ENCODE measurements at places on chromosomes 4 and X. TPM values are rescaled to one million over a fixed set of nuclear protein-coding genes. Genes with fewer than 3 reads are reported as not detected.

DNA sequence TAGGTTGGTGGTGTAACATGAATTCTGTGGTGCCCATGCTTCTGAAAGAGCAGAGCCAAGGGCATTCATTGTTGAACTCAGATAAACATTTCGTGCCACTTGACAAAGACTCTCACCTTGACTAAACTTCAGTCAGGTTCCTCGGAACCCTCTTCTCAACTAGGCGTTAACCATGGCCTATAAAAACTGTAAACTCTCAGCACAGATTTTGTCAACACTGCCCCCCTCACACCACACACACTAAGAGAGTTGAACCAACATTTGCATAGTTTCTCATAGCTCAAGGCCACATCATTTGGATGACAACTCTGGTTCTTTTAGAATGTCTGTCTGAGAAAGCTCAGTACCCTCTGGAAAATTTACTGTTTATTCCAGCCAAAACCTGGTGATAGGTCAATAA lies 28.1 kb downstream of the CASP6 start:
- H3K27me3 ChIP-seq: no peaks in the 10 kb centered on the region
- no peak overlapping the region for H3K4me3 ChIP-seq
- H3K4me1 ChIP-seq: no peaks in the 10 kb centered on the region
- no peaks in the 10 kb centered on the region for H3K36me3 ChIP-seq

The SLC4A4 gene
- total RNA-seq: 16.8 TPM

DNA sequence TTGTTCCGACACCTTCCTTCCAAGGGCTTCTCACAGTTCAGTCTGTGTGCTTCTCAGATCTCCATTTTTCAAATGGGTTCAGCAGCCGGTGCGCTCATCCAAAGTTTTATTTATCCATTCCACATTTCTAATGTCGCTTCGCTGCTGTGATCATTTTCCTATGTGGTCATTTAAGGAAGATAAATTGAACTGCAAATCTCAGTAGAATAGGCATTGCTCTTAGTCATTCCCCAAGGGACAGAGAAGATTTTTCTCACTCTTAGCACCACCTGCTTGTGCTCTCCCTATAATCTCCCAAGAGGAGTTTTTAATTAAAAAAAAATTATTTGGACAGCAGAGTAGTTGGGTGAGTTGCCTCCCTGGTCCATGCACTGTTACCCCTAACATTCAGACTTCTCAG lies 278.9 kb upstream of the GATB start:
- H3K27ac ChIP-seq: no peak overlapping the region
- H3K27me3 ChIP-seq: peaks cover 2% of the 10 kb centered on the region
- peak; percentile 44 for DNase-seq
- H3K4me3 ChIP-seq: no peak overlapping the region
- H3K4me1 ChIP-seq: peaks cover 12% of the 10 kb centered on the region
- no peaks in the 10 kb centered on the region for H3K36me3 ChIP-seq

GRCh38 chr4:98794565-98795205 lies 134.2 kb downstream of the EIF4E start:
- H3K36me3 ChIP-seq: no peaks in the 10 kb centered on the region
- peak; percentile 73 for DNase-seq
- no peak overlapping the region for H3K4me3 ChIP-seq
- H3K27ac ChIP-seq: no peak overlapping the region
- no peaks in the 10 kb centered on the region for H3K4me1 ChIP-seq
- H3K27me3 ChIP-seq: peaks cover 5% of the 10 kb centered on the region
